RPMI7951 (cell line): ENCODE measurements at places on chromosomes 2 and 18. TPM values are rescaled to one million over a fixed set of nuclear protein-coding genes. Genes with fewer than 3 reads are reported as not detected.
A peak's percentile ranks its signal among the peaks of the same experiment; 100 is the strongest.

DNA sequence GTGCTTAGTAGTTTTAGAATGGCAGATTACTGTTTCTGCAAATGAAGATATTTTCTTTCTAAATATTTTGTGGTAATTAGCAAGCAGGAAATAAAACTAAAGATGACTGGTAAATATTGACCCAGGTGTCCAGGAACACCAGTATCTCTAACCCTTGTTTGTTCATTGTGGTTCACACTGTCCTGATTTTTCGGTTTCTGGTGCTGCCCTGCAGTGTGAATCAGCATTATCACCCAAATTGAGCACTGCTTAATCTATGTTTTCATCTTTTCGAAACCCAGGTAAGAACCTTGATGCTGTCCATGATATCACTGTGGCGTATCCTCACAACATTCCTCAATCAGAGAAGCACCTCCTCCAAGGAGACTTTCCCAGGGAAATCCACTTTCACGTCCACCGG, 167.4 kb downstream of the CAPN13 start:
- no peak for DNase-seq

GRCh38 chr2:144995482-144995881, 475.6 kb upstream of the ZEB2 start:
- no peak for DNase-seq

DNA sequence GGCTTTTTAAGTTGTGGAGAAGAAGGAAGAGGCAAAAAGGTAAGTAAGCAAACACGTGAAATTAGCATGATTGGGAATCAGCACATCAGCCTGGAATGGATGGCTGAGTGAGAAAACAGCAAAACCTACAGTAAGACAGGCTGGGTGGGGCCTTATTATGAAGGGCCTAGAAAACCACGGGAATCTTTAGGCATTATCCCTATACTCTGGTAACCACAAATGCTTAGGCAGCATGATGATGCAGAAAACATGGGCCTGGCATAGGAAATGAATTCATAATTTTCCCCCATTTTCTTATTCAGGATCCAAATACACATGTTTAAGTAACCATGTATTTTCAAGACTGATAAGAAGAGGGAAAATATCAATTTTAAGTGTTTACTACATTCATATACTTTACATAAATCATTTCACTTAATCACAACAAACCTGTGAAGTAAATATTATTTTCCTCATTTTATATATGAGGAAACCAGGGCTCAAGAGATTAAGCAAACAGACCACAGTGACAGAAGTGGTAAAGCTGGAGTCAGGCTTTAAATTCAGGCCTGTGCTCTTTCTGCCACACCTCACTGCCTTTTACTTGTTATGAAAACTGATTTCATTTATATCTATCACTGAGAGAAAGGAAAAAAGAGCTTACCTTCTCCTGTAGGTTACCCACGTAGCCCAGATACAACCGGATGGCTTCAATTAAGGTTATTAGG, 4.0 kb downstream of the TMEM17 start:
- DNase-seq, result peak; percentile 66

DNA sequence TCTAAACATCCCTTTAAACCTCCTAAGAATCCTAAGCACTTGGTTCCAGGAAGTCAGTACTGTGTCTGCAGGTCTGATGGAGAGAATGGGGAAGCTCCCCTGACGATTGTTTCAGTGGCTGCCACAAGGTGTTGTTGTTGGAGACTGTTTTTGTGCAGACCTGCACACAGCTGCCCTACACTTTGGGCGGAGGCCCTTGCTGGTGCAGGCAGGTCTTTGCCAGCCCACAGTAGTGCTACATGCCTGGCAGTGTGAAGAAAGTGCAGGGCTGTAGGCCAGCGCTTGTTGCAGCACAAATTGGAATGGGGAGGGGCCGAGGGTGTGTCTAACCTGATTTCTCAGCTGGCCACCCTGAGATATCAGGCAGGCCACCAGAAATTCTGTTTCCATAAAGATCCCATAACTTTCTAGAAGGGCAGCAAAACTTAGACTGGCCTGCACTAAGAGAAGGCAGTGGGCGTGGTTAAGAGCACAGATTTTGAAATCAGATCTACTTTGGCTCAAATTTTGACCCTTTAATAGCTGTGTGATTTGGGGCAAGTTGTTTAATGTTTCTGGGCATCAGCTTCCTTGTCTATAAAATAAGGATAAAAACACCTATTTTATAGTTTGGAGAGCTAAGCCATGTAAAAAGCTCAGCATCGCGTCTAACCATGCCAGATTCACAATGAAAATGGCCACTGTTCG, 83.7 kb upstream of the SLC1A4 start:
- no peak for DNase-seq

DNA sequence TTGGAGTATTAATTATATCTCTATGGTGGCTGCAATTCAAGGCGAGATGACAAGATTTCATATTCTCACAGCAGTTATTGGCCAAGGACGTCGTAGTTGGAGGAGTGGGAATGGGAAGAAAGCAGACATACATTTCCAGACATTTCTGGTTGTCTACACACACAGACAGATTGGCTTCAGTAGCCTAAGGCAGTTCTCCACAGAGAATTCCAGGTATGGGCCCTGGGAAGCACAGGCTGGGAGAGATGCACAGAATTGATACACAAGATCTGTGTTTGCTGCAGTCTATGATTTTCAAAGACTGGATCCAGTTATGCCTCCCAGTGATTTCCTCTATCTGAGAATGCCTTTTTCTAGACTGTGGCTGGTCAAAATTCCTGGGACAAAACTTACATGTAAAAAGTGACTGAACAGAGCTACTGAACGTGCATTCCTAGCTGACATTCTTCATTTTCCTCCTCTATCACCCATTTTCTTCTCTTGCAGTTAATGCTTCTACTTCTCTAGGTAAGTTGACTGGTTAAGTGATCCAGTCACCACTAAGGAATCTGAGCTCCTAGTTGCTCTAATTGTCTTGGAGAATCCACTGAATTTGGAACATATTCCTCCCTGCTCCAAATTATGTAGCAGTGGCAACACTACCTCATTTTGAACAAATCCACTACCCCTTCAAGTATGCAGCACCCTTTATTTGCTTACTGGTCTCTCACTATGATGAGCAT, 386.7 kb upstream of the CDH7 start:
- no peak for DNase-seq

GRCh38 chr18:37499913-37500312, 65.7 kb downstream of the CELF4 start:
- no peak for DNase-seq

GRCh38 chr2:207091928-207092327, 73.8 kb downstream of the KLF7 start:
- no peak for DNase-seq

Gene CDK5R2
- total RNA-seq, result 0.12 and 0.20 TPM in 2 replicates

- DNase-seq, result peak; percentile 33
Observed at GRCh38 chr2:7844414-7844965, 837.4 kb upstream of the ID2 start.

GRCh38 chr2:161122772-161123530, 37.3 kb upstream of the TANK start:
- peak; percentile 93 for DNase-seq

- DNase-seq, result peak; percentile 28
Observed at GRCh38 chr2:150156415-150156814, 331.1 kb downstream of the RND3 start.

Gene EPHA4
- 4.6 and 6.1 TPM in 2 replicates for total RNA-seq

GRCh38 chr2:190443055-190443454, 34.9 kb downstream of the MFSD6 start:
- DNase-seq, result no peak

Gene PKDCC
- total RNA-seq, result 1.7 and 1.8 TPM in 2 replicates

- no peak for DNase-seq
Observed at GRCh38 chr2:218032336-218033171, 29.8 kb upstream of the TNS1 start.

- DNase-seq, result no peak
Observed at GRCh38 chr2:129479892-129480291, 499.6 kb upstream of the RAB6C start.

GRCh38 chr2:86476918-86477317, 35.7 kb downstream of the KDM3A start:
- no peak for DNase-seq

- DNase-seq, result no peak
Observed at GRCh38 chr18:36530676-36531405, 233.3 kb downstream of the FHOD3 start.

DNA sequence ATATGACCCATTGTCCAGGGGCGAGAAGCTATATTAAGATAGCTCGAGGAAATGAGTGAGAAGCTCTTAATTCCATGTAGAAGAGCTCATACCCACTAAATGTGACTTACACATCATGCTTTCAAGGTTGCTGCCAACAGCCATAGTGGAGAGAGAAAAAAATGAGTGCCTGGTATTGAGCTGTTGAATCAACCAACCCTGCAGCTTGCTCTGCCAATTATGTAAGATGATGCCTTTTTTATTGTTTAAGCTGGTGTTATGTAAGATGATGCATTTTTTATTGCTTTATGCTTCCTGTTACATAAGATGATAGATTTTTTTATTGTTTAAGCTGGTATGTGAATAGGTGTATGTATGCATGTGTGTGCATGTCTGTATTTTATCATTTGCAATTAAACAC, 228.2 kb downstream of the CCDC178 start:
- no peak for DNase-seq

Gene RHBDD1
- 7.9 and 11.0 TPM in 2 replicates for total RNA-seq

Gene ELOA2
- not detected in 2 replicates for total RNA-seq

DNA sequence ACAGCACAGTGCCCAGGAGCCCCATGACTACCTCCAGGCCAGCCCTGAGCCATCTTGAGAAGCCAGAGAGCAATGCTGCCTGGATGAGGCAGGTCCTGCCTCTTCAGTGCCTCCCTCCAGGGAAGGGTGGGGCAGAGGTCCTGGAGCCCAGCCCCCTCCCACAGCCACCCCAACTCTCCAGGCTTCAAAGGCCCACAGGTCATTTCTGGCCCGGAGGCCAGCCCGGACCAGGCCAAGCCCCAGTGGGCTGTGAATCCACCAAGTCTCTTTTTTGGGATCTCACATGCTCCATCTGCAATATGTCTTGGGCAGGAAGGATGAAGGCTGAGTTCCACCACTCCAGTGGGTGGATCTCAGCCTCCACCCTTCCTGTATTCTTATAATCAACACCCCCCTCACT, 36.7 kb downstream of the SDC1 start:
- DNase-seq, result no peak

DNA sequence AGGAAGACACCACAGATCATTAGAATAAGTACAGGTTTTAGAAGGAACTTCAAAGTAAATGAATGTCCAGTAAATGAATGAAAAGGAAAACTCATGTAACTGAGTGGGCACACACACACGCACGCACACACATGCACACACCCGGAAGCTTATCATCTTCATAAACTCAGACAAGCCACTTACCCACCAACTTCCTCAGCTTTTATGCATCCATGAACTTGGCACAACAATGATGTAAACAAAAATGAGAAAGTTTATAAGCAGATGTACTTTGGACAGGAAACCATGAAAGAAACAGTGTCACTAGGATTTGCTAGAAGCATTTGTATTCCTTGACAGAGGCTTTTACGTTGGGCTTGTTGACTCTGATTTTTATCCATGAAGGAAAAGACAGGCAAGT, 23.2 kb downstream of the RNF152 start:
- DNase-seq, result no peak

GRCh38 chr2:119730671-119731177, 29.0 kb upstream of the PTPN4 start:
- DNase-seq, result no peak

GRCh38 chr18:58078889-58079573, 35.0 kb downstream of the NEDD4L start:
- no peak for DNase-seq

GRCh38 chr2:134142341-134142738, 111.5 kb upstream of the MGAT5 start:
- DNase-seq, result no peak

GRCh38 chr18:9681217-9681616, 26.9 kb upstream of the RAB31 start:
- no peak for DNase-seq

Gene CSRNP3
- total RNA-seq, result not detected in 2 replicates

- DNase-seq, result no peak
Observed at GRCh38 chr2:160245614-160246155, 45.6 kb upstream of the ITGB6 start.

Gene RAPH1
- 9.3 and 9.4 TPM in 2 replicates for total RNA-seq

- no peak for DNase-seq
Observed at GRCh38 chr2:175431101-175431946, 249.8 kb upstream of the ATP5MC3 start.

DNA sequence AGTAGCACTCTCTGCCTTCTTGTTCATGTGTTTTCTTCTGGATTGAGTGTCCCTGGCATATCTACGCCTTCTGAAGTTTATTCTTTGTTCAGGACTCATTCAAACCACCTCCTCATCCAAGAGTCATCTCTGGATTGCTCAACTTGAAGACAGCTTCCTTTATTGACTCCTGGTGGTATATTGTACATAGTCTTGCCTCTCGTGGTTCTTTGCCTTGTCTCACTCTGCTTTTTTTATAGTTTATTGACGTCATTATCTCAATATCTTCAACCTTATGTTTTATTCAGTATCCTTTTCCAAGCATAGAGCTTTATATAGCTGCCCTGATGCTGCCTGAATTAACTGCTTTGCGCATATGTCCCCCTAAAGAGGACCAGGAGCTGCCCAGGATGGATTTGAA, 161.7 kb downstream of the INSIG2 start:
- DNase-seq, result peak; percentile 55

Gene LMAN1
- 112 and 124 TPM in 2 replicates for total RNA-seq

Gene ICOS
- not detected in 2 replicates for total RNA-seq

Gene GPR155
- 2.4 and 2.9 TPM in 2 replicates for total RNA-seq

Gene ATP6V1B1
- total RNA-seq, result 0.68 and 2.8 TPM in 2 replicates

DNA sequence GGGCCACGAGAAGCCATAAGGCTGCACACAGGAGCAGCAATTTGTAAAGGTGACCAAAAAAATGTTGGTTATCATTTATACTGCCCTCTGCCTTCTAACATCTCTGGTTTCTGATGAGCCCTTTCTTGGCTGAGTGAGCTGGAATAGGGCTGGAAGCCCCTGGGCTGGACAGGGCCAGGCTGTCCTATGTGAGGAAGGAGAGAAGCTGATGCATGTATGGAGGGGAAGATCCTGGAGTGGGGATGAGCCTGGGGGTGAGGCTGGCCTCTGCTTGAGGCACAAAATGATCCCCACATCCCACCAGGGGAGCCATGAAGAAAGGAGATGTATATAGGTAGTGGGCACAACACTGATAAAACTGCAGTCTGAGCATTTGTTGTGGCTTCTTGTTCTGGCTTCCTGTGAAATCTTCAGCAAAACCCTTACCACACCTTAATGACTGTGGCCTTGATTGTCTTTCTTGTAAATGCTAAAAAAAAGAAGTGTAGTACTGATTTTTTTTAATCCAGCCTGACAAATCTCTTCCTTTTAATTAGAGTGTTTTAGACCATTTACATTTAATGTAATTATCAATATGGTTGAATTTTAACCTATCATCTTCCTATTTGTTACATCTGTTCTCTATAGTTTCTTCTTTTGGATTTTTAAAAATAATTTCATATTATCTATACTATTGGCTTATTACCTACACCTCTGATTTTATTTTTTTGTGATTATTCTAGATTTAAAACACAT, 5.6 kb downstream of the SNED1 start:
- no peak for DNase-seq

Gene NFATC1
- total RNA-seq, result 0.39 TPM in 1 of 2 replicates, not detected in the other
